ENCODE measurements at places on chromosomes 5 and 9.
A peak's percentile ranks its signal among the peaks of the same experiment; 100 is the strongest.

DNA sequence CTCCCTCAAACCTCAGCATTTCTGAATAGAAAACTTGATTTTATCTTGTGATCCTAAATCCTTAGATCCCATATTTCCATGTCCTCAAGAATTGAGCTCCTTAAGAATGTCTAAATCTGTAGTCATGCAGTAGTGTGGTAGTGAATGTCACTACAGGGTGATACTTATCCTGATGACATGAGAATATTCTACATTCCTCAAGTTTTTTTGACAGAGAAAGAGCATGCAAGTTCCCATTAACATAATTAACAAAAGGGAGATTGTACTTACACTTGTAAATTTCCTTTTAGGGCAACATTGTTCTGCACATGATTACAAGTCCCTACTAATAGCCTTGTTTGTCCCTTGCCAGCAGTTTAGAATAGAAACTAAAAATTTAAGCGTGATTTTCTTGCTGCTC is 352.3 kb downstream of the PTPRD start:
- no peak for DNase-seq

- DNase-seq, result no peak
These were observed 28.2 kb upstream of the LPAR1 start for GRCh38 chr9:111066468-111066867.

DNA sequence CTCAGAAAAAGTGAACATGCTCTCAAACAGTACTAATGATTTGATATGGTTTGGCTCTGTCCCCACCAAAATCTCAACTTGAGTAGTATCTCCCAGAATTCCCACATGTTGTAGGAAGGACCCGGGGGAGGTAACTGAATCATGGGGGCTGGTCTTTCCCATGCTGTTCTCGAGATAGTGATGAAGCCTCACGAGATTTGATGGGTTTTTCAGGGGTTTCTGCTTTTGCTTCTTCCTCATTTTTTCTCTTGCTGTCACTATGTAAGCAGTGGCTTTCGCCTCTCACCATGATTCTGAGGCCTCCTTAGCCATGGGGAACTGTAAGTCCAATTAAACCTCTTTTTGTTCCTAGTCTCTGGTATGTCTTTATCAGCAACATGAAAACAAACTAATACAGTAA is 401.3 kb downstream of the BNC2 start:
- peak; percentile 46 for DNase-seq

DNA sequence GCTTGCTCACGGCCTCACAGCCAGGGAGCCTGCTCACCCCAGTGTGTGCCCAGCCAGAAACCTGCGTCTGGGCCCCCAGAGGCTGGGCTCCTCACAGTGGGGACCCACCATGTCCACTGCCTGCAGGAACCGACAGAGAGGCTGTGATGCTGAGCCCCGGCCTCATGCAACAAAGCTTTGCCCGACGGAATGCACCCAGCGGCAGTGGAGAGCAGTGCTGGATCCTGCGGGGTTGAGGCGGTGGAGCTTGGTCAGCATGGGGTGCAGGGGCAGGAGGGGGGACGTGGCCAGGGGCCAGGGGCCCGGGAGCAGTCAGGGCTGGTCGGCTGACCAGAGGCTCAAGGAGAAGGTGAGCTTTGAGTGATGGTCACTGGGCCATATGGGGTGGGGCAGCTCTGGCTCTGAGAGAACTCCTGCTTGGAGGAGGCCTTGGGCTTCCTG is 7.7 kb upstream of the CEP72 start:
- DNase-seq, result no peak

DNA sequence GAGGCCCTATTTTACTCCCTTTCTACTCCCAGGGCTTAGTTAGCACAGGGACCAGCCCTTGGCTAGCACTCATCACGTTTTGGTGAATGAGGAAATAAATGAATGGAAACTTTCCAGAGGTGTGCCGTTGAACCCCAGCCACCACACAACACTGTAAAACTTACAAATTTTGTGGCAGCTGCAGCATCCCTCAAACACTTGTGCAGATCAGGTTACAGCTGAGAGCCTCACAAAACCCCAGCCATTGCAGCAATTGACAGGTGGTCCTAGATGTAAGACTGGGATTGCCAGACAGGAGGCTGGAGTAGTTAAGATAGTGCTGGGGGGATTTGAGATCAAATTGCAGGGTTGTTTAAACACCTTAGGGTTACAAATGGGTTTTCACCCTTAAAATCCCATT is 482.2 kb upstream of the KIF2A start:
- DNase-seq, result no peak

DNA sequence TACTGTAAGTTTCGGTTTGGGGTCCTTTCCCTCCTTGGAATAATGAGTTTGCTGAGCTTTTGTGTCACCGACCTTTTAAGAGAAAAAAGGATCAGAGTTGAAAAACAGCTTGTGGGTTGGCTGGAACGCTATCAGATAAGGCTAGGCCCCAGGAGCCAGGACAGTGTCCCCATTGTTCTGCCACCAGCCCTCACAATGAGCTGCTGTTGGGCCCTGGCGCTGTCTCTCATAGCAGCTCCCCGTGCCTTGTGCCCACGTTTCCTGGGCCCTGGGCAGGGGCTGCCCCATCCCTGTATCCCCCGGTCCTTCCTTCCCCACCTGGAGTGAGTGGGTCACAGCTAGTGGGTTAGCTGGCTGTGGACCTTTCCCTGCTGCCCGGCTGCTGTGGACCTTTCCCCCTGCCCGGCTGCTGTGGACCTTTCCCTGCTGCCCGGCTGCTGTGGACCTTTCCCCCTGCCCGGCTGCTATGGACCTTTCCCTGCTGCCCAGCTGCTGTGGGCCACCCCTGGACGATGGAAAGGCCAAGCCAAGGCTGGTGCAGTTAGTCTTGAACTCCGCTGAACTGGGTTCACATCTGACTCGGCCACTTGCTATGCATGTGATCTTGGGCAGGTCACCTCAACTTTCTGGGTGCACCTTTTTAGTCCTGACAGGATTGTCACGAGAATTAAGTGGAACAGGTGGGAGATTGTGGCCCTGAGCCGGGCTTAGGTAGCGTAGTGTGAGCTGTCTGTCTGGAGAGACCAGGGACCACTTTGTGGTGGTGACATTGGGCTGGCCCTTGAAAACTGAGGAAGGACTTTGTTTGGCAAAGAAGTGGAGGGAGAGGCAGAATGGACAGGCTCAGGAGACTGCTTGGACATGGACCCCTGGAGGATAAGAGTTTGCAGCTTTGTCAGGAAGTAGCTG is 99.5 kb downstream of the DAB2IP start:
- DNase-seq, result no peak

DNA sequence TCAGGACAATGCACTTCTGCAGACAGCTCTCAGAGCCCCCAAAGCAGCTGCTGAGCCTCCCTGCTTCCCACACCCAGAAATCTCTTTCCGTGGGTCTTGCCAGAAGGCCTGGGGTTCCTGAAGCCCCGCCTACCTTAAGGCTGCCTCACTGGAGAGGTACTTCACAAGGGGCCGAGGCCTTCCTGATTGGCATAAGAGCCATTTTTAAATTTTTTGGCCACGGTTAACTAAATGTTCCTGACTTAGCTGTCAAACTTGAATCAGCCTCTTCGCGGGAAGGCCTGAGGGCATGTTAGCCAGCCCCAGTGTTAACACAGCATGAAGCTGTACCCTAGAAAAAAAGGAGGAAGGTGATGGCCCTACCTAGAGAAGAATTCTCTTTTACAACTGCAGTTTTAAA is 20.7 kb upstream of the EPB41L4B start:
- no peak for DNase-seq

DNA sequence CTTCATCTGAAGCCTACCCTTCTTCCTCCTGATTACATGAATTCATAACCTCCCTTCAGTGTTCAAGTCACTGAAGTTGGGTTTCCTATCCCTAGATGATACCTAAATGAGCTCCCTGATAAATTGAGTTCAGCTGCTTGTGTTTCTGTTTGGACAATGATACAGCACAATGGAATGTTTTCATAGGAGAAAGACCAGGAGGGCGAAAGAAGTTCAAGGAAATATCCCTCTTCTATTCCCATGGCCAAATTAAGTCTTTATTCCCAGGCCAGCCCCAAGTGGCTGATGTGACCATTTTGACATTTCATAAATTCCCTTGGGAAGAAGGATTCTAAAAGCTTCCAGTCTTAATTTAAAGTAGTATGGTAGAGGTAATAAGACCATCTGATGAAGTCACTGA is 555.8 kb upstream of the CLINT1 start:
- no peak for DNase-seq

- no peak for DNase-seq
These were observed 5.4 kb upstream of the MYOT start for GRCh38 chr5:137862251-137862650.

- no peak for DNase-seq
These were observed 298.8 kb downstream of the NR2F1-AS1 start for GRCh38 chr5:93281980-93282772.

DNA sequence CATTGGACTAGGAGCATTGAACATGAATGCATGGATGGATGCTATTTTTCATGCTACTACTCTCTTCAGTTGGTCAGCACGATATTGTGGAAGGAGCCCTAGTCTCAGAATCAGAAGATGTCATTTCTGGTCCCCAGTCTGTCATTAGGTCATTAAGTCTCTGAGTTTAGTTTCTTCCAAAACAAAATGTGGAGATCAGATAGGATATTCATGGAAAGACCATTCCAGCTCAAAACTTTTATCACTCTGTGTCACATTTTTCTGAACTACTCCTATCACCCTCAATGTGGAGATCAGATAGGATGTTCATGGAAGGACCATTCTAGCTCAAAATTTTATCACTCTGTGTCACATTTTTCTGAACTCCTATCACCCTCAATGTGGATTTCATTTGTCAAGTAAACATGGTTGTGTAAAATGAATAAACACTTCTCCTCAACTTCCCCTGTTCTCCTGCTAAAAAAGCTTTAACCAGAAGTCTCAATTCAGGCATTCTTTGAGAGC is 296.8 kb downstream of the MRPS30 start:
- no peak for DNase-seq

GRCh38 chr5:147887930-147888329 is 9.4 kb downstream of the SCGB3A2 start:
- no peak for DNase-seq

DNA sequence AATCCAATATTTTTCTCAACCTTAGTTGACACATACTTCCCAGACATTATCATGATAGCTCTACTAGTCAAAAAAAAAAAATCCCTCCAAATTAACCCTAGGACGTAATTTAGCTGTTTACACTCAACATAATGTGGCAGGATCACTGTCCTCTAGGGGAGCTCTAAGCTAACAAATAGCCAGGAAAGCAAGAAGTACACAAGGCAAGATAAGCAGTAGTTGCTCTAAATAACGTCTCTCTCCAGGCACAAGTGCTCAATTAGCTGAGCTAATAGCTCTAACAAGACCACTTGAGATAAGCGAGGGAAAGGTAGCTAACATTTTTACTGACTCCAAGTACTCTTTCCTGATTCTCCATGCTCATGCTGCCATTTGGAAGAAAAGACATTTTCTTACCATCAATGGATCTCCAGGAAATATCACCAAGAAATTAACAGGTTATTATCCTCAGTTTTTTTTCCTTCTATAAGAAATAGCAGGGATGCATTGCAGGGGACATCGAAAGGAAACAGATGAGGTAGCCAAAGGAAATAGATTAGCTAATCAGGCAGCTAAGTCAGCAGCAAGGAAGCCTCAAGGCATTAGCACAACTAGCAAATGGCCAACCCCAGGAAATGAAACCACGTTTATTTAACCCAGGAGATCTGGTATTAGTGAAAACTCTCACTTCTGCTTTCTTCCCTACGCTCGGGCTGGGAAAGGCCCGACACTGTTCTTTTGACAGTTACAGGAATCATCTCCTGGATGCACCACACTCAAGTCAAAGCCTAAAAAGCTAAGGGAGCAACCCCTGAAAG is 614.1 kb downstream of the PTPRD start:
- no peak for DNase-seq

- no peak for DNase-seq
These were observed 196.8 kb downstream of the AUH start for GRCh38 chr9:91164724-91165520.

DNA sequence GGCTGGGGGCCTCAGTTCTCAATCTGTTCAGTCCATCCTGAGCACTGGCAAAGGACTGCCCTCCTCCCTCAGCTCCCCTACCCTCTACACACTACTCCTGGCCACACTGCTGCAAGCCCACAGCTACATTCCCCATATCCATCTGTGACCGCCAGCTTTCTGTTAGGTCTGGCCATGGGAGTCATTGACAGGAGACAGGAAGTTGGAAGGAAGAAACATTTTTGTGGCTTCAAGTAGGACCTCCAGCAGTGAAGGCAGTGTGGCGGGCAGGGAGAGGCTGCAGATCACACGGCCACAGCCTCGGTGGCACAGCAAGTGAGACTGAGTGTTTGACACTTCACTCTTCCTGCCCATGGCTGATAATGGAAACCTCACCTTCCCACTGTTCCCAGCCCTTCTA is 55.9 kb downstream of the SECISBP2 start:
- DNase-seq, result no peak

- DNase-seq, result peak; percentile 36
These were observed 18.8 kb downstream of the RGS3 start for GRCh38 chr9:113482341-113482740.

GRCh38 chr9:134959126-134959970 is 41.6 kb upstream of the FCN1 start:
- no peak for DNase-seq

GRCh38 chr9:6078382-6079105 is 63.1 kb upstream of the RANBP6 start:
- no peak for DNase-seq

GRCh38 chr5:34834794-34835089 is 4.2 kb upstream of the TTC23L start:
- no peak for DNase-seq

DNA sequence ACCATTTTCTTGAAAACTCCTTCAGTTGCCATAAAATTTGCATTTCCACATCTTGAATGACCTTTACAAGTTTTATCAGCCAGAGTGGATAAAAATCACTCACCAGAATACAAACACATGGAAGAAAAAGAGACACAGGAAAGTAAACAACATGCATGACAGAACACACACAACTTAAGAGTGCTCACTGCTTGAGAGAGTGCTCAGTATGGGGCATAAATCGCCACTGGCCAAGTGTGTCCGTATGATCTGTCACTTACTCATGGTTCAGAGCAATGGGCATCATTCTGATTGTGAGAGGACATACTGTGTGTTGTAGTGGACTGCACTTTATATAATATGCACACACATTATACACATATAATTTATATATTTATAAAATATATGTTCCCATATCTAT is 155.6 kb upstream of the NTRK2 start:
- no peak for DNase-seq

- peak; percentile 67 for DNase-seq
These were observed 44.4 kb upstream of the ANKDD1B start for GRCh38 chr5:75566710-75567309.
